ENCODE measurements at places on chromosomes 5 and 9.

DNA sequence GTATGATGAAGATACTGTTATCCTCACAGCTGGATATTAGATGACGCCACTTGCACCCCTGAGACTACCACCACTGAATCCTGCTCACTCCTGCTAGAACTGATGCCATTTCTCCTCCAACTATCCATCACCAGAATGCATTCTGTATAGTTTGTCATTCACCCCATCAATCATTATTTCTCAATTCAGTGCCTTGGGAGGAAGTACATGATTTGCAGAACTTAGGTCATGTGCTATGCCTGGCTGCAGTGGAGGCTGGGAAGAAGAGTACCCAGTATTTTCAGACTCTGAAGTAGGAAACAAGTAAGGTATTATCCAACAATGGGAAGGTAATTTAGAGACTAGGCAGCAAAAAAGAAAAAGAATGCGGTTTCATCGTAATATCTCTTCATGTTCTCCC is 26.2 kb upstream of the HSD17B4 start:
- DNase-seq, result no peak

- no peak for DNase-seq
These were observed 483 bp upstream of the PLPP6 start for GRCh38 chr9:4661611-4662010.

- DNase-seq, result peak; percentile 90
These were observed 88.0 kb upstream of the ELL2 start for GRCh38 chr5:96049398-96050272.

DNA sequence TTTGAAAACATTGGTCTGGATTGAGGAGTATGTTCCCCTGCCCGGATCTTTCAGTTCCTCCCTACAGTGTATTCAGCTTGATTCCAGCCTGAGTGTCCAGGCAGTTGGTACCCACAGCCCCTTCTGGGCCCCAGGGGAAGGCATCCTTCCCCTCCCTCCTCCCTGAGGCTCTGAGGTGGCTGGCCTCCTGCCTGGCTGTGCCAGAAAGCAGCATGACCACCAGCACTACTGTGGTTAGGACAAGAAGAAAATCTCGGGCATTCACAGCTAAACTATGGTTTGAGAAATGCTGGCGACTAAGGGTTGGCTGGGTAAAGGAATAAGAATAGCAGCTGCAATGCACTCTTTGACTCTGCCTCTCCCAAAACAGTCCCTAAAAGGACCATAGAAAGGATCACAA is 84.6 kb upstream of the LIFR start:
- peak; percentile 63 for DNase-seq

DNA sequence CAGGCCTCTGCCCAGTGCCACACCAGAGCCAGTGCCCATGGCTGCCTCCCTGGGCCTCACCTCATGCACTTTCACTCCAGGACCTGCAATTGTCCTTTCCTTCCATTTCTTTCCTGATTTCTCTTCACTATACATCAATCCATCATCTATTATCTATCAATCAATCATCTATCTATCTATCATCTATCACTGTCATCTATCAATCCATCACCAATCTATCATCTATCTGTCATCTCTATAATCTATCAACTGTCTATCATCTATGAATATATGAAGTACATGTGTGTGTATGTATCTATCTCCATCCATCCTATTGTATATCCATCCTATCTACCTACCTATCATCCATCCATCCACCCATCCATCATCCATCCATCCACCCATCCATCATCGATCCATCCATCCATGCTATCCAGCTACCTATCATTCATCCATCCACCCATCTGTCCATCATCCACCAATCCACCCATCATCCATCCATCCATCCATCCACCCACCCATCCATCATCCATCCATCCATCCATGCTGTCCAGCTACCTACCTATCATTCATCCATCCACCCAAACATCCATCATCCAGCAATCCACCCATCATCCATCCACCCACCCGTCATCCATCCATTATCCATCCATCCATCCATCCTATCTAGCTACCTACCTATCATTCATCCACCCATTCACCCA is 26.9 kb downstream of the SLC6A3 start:
- DNase-seq, result no peak

DNA sequence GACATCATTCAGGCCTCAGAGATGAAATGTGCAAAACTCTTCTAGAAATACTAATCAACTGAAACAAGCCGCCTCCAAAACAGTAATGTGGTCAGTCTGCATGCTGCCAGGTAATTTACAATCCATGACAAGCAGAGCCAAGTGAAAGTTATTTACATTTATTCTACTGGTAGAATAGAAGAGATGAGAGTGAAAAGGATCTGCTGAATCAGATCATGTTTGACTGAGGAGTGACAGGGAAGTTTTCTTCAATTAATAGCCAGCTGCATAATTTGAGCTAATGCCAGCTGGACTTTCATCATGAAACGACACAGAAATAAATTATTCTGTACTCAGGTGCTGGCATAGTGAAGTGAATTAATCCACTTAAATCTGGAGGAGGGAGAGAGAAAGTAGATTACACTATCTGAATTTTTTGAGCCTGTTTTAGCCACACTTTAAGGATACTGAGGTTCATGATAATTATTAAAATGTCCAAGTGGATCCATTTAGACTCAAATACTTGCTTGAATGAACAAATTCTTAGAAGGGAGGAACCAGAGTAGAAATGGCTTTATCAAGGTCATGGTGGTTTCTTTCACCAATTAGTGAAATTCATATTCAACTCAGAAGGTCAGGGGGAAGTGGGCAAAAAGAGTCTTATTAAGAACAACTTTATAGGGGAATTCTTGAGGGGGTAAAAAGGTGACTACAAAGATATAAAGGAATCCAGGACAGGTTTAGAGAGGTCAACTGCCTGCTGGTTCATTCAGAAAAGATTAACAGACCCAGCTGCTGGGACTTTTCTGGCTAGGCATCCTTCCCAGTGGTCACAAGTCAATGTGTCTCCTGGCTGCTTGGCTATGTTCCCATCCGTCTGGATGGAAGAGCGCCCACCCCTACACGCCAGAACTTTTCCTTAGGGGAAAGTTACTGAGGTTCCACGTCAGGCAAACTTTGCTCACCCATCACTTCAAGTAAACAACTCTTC is 350.4 kb downstream of the PDE4D start:
- DNase-seq, result peak; percentile 26

- no peak for DNase-seq
These were observed 207.7 kb downstream of the MEF2C start for GRCh38 chr5:88675168-88675707.

GRCh38 chr9:129523943-129524581 is 96.8 kb downstream of the C9orf50 start:
- no peak for DNase-seq

GRCh38 chr9:125376261-125377226 is 114.9 kb downstream of the GAPVD1 start:
- no peak for DNase-seq

- peak; percentile 64 for DNase-seq
These were observed 60.7 kb downstream of the COL27A1 start for GRCh38 chr9:114216081-114216480.

DNA sequence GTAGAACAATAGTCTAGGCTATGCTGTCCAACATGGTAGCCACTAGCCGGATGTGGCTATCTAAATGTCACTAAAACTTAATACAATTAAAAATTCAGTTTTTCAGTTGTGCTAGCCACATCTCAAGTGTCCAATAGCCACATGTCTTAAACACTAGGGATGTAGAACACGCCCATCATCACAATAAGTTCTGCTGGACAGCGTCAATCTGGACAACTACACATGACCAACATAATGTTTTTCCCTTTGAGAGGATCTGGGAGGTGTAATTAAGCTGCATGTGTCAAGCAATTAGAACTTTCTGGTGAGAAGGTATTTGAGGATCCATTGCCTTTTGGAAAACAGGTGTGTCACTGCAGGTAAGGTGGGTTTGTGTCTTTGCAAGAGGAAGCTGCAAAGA is 424.6 kb upstream of the WWC1 start:
- no peak for DNase-seq

GRCh38 chr5:81427566-81427965 is 33.6 kb upstream of the ACOT12 start:
- peak; percentile 38 for DNase-seq

- DNase-seq, result no peak
These were observed 92.7 kb downstream of the RAD23B start for GRCh38 chr9:107375651-107376369.

- no peak for DNase-seq
These were observed 61.8 kb upstream of the ARAP3 start for GRCh38 chr5:141743866-141744272.

DNA sequence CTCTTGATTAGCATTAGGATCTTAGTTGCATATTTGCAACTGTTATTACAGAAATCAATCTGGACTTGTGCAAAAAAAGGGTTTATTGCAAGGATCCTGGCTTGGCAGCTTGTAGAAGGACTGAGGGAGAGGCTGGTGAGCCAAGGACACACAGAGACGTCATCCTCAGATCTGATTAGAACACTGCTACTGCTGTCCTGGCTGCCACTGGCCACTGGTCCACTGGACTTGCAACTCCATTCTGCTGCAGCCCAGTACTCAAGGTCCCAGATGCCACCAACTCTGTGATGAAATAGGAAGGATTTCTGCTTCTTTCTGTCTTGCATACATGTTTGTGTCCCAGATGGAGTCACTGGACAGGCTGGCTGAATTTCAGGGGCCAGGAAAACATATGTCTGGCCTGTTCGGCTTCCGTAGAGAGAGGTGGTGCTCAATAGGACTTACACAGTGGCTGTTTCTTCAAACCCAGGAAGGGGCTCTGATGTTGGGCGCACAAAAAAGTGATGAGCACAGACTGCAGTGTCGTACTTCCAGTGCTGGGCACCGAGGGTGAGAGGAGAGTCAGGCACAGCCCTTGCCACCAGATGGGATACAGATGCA is 68.9 kb upstream of the SH3PXD2B start:
- no peak for DNase-seq

DNA sequence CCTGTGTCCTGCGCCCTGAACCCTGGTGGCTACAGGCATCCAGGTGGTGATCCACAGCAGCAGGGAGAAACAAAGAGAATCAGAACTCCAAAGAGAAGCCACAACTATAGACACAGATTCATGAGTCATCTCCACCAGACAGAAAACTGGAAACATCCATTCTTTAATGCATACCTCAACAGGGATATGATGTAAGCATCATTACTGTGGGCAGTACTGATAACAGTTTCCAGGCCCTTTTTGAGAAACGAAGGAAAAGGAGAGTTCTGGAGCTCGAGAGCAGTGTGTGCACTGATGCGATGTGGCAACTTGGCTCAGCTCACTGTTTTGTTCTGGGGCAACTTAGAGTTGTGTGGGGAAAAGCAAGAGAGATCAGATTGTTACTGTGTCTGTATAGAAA is 215.6 kb upstream of the ADAMTS16 start:
- no peak for DNase-seq

- DNase-seq, result no peak
These were observed 69.7 kb upstream of the SARDH start for GRCh38 chr9:133807818-133808217.

DNA sequence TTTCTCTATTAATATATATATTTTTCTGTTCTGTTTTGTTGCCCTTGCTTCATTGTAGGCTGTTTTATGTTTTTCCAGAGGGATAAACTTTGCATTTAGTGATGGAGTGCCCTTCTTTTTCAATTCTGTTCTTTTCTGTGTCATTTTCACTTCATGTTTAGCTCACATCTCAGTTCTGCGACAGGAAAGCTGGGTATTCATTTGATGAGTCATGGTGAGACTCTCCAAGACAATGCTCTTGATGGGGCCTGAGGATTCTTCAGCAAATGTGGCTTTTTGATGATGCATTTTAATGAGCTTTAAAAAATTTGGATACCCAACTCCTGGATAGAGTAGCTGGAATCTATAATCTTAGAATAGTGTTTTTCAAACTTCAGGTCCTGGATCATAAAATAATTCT is 56.5 kb upstream of the SPATA31D4 start:
- peak; percentile 78 for DNase-seq

GRCh38 chr5:56264417-56265025 is 31.4 kb upstream of the ANKRD55 start:
- DNase-seq, result peak; percentile 54

- no peak for DNase-seq
These were observed 14.2 kb downstream of the RORB start for GRCh38 chr9:74511333-74511732.

- peak; percentile 75 for DNase-seq
These were observed 7.3 kb upstream of the ANXA6 start for GRCh38 chr5:151164687-151165392.

DNA sequence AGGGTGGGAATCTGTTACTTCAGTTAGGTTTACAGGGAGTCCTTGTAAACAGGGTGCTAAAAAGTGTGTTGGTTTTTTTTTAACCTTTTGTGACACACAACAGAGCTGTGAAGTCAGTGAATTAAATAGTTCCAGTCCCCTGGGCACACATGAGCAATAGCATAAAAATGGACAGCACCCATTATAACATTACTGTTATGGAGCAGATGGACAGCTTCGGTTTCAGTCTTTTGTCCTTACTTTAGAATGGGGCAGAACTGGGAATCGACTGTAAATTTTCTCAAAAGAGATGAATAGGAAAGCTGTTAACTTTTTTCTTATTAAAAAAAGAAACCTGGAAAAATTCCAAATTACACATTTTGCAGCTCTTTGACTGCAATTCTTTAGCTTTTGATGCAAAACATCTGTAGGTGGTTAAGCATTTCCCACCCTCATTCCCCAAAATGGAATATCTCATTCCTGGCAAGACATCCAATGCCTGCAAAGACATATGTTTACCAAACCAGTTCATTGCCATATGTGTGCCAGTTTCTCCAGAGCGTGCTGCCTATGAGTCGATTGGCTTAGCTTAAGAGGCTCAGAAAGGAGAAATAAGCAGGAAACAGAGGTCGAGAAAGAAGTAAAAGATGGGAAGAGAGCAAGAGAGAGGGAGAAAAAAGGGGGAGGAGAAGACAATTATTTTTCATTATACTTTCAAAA is 212.3 kb upstream of the TMEM161B start:
- peak; percentile 64 for DNase-seq

GRCh38 chr9:97415146-97415545 is 3.2 kb downstream of the TDRD7 start:
- no peak for DNase-seq

GRCh38 chr9:117304549-117304948 is 110.3 kb downstream of the ASTN2 start:
- DNase-seq, result no peak

GRCh38 chr5:14870337-14871213 is 1.0 kb downstream of the ANKH start:
- no peak for DNase-seq

DNA sequence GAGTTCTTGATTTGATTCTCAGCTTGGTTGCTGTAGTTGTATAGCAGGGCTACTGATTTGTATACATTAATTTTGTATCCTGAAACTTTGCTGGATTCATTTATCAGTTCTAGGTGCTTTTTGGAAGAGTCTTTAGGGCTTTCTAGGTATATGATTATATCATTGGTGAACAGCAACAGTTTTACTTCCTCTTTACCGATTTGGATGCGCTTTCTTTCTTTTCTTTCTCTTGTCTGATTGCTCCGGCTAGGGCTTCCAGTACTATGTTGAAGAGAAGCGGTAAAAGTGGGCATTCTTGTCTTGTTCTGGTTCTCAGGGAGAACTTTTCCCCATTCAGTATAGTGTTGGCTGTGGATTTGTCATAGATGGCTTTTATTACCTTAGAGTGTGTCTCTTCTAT is 158.9 kb downstream of the SAXO1 start:
- DNase-seq, result no peak
